ENCODE measurements at places on chromosomes 5 and 9.

- DNase-seq: no peak
Measured at GRCh38 chr5:147859962-147860640, 18.4 kb upstream of the SCGB3A2 start.

- DNase-seq: no peak
Measured at GRCh38 chr9:133153227-133154096, 10.3 kb downstream of the GBGT1 start.

DNA sequence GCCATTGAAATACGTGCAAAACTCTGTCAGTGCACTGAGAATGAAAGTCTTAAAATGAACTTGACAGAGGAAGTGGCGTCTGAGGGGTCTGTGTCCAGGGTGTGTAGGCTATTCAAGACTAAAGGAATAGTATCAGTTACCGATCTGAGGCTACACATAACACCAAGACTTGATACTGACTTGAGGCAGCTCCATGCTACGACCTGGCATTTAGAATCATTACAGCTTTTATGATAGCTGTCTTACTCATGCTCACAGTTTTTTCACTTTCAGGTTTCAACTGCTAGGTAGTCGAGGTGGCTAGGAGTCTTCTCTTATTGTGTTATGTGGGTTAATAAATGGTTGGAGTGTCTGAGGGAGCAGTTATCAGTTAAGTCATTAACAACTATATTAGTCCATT lies 92.8 kb upstream of the SLCO6A1 start:
- DNase-seq: no peak

DNA sequence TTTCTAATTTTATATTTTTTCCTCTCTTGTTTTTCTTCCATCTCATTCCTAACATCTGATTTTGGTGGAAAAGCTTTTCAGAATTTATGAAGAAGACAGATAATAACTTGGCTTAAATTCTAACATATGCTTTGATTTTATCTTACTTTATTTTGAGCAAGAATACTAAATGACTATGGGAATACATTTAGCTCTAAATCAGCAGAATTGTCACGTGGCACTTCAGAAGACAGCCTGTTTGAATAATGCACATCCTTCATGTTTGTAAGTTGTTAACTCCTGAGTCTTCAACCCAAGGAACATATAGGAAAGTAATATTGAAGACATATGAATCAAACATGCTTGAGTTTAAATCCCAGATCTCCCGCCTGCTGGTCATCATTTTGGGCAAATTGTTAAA lies 90.3 kb downstream of the NTRK2 start:
- DNase-seq: no peak

DNA sequence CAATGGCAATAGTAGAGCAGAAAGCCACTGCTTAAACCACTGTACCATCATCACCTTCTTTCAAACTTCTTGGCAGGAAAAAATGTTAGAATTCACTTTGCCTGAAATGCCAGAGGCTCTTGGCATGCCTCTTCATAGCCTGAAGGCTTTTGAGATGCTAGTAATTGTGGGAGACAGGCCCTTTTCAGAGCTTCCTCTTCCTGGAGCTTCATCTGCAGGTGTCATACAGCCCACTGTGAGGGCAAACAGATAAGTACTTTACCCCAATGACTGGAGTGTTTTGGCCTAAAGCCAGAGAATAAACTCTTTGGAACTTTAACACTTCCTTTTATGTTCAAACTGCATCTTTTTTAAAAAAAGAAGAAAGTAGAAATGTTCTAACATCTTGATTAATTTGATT lies 81.3 kb upstream of the TMEM171 start:
- DNase-seq: no peak

- DNase-seq: no peak
Measured at GRCh38 chr5:140261403-140262171, 41.3 kb downstream of the PFDN1 start.

- no peak for DNase-seq
Measured at GRCh38 chr9:75432888-75433287, 344.6 kb downstream of the OSTF1 start.

- peak; percentile 61 for DNase-seq
Measured at GRCh38 chr5:174935854-174936474, 211.6 kb downstream of the MSX2 start.

DNA sequence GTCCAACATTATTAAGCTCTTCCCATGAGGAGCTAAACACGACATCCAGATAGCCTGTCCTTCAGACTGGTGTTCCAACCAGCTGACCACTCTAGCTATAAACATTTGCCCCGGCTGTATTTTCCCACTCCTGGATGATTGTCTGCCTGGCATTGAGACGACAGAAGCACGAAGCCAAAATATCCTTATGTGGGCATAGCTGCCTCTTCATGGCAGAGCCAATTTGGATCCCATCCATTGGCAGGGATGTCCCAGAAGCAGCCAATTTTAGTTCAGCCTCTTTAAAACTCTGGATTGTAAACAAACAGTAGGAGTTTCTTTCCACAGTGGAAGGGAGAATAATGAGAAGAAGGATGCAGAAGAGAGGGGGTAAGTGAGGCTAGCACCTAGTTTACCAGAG lies 507.6 kb downstream of the CETN3 start:
- no peak for DNase-seq

DNA sequence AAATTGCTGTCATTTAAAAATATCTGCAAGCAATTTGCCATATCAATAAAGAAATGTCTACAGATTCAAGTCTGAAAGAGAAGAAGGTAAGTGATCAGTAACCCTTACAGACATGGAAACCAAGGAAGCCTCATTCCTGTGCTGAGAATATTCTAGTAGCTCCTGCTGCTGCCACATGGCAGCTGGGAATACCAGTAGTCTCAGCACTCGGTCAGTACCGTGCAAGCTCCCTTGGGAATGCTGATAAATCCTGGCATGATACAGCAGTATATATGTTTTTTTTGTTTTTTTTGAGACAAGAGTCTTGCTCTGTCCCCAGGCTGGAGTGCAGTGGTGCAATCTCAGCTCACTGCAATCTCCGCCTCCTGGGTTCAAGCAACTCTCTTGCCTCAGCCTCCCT lies 27.9 kb downstream of the NANS start:
- no peak for DNase-seq

- DNase-seq: no peak
Measured at GRCh38 chr5:105632043-105632442, 2038.7 kb downstream of the EFNA5 start.

Measured in neuronal stem cell (in vitro differentiated cells).